ENCODE measurements at places on chromosomes 2 and 18.

DNA sequence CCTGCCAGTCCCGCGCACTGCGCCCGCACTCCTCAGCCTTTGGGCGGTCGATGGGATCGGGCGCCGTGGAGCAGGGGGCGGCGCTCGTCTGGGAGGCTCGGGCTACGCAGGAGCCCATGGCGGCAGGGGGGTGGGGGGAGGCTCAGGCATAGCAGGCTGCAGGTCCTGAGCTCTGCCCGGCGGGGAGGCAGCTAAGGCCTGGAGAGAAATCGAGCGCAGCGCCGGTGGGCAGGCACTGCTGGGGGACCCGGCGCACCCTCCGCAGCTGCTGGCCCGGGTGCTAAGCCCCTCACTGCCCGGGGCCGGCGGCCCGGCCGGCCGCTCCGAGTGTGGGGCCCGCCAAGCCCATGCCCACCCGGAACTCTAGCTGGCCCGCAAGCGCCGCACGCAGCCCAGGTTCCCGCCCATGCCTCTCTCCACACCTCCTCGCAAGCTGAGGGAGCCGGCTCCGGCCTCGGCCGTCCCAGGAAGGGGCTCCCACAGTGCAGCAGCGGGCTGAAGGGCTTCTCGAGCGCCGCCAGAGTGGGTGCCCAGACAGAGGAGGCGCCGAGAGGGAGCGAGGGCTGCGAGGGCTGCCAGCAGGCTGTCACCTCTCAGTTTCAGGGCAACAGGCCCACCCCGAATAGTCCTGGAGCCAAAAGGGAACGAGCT is 74.1 kb downstream of the PSMG2 start:
- DNase-seq, result no peak

DNA sequence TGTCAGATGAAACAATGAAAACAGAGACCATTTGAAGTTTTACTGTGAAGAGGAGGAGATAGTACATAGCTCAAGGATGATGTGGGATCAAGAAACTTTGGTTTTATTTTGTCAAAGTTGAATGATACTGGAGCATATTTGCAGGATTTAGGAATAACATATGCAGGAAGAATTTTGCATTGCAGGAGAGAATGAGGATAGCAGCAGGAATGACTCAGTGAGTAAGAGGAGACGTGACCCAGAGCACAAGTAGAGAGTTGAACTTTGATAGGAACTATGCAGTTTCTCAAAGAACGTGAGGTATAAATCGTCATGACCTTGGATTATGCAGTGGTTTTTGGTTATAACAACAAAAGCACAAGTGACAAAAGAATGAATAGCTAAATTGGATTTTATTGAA is 47.7 kb downstream of the MAPRE2 start:
- DNase-seq, result no peak

DNA sequence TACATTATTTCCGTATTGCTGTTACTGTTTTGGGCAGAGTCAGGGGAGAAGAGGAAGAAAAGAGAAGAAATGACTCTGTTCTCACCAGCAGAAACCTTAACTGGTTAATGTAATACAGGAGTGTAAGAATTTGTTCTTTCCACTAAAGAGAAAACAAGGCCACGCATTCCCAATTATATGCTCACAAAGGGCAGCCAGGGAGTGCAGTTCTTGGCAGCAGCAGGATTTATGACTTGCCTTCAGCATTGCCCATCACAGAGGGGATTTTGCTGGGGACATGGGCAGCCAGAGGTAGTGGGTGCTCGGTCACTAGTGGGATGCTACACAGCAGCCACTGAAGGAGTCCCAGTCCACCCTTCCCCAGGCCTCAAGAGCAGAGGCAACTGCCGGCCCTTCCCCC is 18.4 kb downstream of the MREG start:
- DNase-seq, result no peak

DNA sequence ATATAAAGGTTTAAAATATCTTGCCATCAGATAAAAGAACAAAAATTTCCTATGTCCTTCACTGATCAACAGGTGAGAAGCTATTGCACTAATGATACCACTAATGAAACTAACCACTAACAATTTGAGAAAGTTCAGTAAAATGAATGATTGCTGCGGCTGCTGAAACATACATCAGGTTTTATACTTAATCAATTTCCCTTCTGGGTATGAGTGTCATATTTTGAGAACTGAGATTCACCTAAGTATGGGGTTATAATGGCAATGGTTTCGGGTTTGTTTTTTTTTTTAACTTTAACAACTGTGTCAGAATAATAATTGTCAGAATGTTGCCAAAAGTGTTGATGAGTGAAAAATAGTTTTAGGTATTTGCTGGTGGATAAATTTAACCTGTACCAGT is 151.3 kb upstream of the SLC39A10 start:
- DNase-seq, result no peak

DNA sequence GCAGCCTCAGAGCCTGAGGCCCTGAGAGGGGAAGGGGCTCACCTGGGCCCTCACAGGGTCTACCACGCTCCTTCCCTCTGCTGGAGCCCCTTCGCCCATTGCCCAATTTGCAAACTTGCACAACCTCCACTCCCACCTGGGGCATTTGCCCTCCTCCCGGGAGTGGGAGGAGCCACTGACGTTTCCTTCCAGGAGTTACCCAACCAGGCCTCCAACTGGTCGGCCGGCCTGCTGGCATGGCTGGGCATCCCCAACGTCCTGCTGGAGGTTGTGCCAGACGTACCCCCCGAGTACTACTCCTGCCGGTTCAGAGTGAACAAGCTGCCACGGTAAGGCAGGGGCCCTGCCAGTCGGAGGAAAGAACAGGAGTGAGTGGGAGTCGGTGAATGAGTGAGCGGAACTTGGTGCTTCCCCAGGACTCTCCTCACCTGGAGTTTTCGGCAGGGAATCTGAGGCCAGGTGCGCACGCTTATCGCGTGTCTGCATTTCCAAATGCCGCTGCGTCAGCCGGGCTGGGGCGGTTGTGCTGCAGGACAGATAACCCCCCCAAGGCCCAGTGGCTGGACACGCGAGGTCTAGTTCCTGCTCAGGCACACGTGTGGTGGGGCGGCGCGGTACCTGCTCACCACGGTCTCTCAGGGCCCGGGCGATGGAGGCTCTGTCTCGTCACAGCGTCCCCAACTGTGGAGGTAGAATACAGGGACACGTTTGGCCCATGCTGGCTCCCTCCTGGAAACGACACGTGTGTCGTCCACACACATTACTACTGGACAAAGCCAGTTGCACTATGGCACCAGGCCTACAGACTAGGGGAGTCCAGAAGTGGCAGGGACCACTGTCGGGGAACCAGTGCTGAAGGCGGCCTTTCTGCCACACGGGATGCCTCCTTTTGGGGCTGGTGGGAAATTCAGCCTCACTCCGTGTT is 11.7 kb downstream of the ANO7 start:
- no peak for DNase-seq

DNA sequence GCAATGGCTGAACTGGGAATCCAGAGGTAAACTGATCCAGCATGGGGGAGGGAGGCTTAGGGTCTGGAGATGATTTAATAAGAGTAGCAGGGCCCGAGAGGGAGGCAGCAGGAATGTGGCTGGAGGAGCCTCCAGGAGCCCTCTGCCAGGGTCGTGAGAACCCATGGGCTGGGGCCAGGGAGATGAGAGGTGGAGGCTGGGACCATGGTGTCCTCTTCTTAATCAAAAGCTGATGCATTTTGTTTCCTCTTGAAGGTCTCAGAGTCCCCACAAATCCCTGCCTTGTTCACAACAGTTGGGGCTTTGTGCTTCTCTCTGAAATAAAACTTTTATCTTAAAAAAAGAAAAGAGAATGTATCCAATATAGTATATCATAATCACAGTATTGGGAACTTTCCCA is 123.7 kb upstream of the ZNF516 start:
- DNase-seq, result no peak

DNA sequence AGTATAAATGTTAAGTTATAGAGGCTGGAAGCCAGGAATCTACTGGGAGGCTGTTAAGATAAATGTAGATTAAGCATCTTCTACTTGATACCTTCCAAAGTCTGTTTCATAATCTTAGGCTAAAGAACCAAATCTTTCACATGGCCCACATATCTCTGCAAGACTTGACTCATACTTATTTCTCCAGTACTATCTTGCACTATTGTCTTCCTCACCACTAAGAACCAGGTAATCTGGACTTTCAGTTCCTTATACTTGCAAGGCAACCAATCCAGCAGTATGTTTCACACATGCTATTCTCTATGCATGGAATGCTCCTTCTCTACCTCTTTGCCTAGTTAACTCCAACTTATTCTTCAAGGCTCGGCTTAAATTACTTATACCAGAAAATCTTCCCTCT is 62.2 kb downstream of the RBMS1 start:
- no peak for DNase-seq

- no peak for DNase-seq
These were observed 478.3 kb downstream of the FBXO15 start for GRCh38 chr18:73669297-73669696.

- DNase-seq, result no peak
These were observed 46.4 kb downstream of the CHRNA1 start for GRCh38 chr2:174717916-174718315.

DNA sequence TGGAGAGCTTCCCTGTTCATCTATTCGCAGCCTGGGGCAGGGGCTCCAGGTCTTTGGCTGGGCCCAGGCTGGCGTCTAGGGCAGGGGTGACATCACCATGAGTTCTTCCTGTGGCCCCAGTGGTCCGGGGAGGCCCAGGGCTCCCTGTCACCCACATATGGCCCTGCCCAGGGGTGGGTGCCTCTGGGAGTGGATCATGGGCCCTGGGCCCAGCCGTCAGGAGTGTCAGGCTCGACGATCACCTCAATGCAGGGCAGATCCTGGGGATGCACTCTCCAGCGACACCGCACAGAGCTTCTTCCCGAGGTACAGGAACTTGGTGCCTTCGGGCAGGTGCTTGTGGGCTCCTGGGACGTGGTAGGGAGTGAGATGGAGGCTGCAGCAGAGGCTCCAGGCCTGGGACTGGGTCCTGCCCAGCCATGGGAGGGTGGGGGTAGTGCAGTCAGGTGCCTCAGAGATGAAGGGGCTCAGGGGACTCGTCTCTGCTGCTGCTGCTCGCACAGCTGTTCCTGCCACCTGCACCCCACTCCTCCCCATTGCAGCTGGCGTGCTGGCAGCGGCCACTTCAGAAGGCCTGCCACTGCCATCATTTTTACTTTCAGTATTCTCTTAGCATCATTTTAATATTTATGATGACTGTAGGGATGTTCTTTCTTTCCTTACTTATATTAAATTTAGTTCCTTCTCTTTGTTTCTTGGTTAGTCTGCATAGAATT is 196.0 kb upstream of the VRK2 start:
- DNase-seq, result no peak

DNA sequence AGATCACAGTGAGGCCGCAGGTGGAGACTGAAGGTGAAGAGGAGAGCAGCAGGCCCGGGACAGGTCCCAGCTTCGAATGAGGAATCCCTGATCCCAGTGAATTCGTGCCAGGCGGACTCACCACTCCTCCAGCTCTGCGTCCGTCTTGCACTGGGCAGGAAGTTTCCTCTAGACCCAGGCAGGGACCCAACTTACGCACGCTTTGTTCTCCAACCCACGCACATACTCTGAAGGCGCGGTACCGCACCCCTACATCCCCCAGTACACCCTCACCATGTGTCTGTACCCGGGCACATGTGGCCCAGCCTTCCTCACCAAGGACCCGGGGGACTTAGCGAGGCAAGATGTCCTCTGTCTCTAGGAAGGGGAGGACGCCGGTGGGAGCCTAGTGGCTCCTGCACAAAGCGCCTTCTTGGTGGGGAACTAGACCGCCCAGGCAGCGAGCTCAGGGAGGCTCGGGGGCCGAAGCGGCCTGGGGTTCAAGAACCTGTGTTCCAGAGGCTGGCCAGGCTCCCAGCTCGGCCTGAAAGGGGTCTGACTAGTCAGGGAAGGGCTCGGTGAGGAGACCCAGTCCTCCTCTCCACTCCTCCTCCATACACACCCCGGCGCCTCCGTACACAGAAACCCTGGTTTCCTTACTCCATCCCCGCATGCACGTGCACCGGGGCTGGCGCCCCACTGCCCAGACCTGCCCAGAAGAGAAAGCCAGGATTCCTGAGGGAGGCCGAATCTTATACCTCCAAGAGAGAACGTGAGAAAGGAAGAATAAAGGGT is 38.3 kb upstream of the ATP6V1B1 start:
- DNase-seq, result no peak

- no peak for DNase-seq
These were observed 16.3 kb upstream of the HPCAL1 start for GRCh38 chr2:10286216-10287037.

DNA sequence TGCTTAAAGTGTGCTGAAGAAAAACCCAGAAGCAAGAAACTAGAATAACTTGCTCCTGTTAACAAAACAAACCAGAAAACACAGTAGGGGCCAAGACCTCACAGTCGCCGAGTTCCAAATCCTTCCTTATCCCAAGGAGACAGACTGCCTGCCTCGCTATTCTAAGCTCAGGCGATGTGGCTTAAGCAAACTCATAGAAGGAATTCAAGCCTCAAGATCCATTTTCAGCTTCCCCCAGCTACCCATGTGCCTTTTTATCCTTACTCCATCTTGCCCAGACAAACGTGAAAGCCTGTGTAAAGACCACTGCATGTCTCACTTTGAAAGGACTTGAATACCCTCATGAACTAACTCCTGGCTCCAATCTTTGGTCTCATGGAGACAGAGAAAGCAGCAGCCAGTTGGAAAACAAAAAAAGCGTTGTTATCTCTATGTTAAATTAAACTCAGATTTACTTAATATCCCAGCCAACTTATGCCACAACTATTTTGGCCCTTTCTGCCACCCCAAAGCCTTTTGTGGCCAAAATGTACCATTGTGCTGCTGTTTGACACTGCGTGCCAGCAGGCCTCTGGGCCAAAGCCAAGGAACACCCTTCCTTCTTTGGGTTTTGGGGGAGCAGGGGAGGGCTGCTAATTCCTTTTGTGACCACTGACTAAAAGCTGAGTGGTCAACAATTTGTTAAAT is 123.2 kb upstream of the FZD5 start:
- no peak for DNase-seq

DNA sequence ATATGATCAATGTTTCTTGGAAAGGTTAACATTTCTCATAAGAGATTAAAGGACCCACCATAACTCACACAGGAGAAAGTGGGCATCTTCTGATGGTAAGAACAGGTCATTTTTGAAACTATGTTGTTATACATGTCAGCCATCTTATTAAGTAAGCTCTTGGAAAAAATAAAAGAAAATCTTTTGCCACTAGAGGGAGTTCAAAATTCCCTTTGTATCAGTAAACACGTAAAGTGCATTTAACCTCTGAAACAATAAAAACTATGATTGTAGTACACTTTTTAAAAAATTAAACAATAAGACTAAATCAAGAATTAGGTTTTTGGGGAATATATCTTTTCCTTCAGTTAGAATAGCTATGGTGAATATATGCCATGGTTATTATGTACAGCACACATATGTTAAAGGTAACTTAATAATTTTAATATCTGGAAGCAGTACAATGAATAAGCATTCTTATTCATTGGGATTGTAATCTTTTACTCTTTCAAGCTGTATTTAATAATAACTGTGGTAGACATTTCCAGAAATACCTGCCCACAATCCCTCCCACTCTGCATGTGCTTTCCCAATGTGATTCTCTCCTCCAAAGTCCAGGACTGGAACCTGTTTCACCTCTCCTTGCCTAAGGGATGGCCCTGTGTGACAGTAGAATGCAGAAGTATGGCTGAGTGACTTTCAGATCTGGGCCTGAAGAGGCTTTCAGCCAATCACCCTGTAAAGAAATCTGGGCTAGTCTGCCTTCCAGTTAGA is 64.2 kb downstream of the RBMS1 start:
- DNase-seq, result no peak

GRCh38 chr2:65072181-65072970 is 16.2 kb downstream of the CEP68 start:
- DNase-seq, result no peak

GRCh38 chr2:46530639-46531038 is 51.3 kb downstream of the TMEM247 start:
- DNase-seq, result no peak

Data from GOT3 (cell line).